ENCODE measurements at places on chromosomes 3 and 15.
A peak's percentile ranks its signal among the peaks of the same experiment; 100 is the strongest.

DNA sequence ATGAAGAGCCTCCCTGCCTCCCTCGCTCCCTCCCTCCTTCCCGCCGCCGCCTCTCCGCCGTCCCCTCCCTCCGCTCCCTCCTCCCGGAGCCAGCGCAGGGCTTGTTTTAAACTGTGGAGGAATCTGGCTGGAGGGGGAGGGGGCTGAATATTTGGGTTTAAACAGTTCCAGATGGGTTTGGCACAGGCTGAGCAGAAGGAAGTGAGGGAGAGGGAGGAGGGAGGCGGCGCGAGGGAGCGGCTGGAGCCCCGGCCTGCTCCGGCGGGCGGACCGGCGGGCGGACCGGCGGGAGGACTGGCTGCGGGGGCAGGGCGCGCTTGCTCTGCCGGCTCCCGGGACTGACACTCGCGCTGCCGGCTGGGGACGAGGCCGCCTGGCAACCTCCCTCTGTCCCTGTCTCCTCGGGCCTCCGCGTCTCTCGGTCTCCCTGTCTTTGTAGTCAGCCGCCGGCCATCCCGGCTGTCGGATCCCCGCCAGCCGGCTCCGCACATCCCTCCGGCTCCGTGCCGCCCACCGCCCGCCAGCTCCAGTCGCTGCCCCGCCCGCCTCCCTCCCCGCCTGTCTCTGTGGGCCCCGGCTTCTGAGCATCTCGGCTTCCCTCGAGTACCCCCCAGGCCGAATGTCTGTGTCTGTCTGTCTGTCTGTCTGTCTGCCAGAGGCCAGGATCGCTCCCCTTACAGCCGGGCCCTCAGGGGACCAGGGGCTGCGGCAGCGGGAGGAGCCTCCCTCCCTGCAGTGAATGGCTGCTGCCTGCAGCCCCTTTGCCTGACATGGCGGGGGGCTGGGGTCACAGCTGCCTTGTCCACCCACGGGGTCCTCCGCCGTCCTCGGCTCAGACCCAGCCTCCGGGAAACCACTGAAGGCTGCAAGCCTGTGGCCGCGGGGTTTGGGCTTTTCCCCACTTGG lies 7.6 kb downstream of the EPHB3 start:
- DNase-seq, result no peak

DNA sequence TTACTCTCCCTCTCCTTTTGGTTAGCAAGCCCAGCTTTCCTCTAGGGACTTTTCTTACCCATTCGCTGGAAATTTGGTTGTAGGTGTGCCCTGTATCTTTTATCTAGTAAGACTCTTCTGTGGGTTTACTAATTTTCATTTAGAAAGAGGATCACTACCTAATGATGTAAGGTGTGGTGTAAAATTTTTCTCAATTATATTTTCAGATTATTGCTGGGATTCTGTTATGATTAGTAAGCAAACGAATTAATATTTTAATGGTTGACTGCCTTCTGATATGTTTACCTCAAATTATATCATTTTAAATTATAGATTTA lies 28.5 kb downstream of the PLCL2 start:
- DNase-seq, result no peak

- no peak for DNase-seq
These were observed 217.0 kb downstream of the ZNF621 start for GRCh38 chr3:40741729-40742128.

GRCh38 chr15:63896336-63897115 lies 62.8 kb upstream of the HERC1 start:
- DNase-seq, result no peak

GRCh38 chr3:64872345-64872744 lies 184.5 kb upstream of the ADAMTS9 start:
- no peak for DNase-seq

DNA sequence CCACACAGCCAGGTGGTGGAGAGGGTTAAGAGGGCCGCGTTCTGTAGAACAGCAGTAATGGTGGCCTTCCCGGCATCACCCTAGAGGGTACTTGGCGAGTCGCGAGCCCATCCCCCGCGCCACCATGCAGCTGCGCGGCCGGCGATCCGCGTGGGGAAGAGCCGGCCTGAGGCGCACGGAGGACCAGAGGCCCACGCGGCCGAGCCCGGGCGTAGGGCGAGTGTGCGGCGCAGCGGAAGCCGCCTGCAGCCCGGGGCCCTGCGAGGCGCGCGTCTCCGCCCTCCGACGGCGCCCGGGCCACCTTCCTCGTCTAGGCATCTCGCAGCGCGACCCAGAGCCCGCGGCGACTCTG lies 423 bp downstream of the TKT start:
- peak; percentile 54 for DNase-seq

- DNase-seq, result no peak
These were observed 797.3 kb downstream of the NAALADL2 start for GRCh38 chr3:175656461-175656860.

- DNase-seq, result no peak
These were observed 341.7 kb downstream of the CLSTN2 start for GRCh38 chr3:140276703-140277102.

GRCh38 chr3:50342813-50343633 lies 2.4 kb upstream of the RASSF1 start:
- DNase-seq, result no peak

DNA sequence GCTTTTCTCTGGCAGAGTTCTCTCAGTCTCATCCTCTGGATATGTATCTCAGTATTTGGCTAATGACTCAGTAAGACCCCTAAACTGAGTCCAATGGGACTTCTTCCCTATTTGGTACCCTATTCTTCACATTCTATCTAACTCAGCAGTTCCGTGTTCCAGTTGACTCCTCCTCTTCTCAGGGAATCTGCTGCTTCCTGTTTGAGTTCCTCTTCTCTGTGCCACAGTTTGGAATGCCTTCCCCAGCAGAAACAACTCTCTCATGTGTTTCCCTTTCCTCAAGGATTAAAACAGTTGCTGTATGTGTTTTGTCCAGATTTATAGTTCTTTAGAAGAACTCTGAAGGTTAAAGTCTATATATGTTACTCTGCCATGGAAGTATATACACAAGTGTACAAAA lies 344.0 kb upstream of the RARB start:
- no peak for DNase-seq

GRCh38 chr15:84035399-84035766 lies 200.2 kb upstream of the GOLGA6L4 start:
- no peak for DNase-seq

DNA sequence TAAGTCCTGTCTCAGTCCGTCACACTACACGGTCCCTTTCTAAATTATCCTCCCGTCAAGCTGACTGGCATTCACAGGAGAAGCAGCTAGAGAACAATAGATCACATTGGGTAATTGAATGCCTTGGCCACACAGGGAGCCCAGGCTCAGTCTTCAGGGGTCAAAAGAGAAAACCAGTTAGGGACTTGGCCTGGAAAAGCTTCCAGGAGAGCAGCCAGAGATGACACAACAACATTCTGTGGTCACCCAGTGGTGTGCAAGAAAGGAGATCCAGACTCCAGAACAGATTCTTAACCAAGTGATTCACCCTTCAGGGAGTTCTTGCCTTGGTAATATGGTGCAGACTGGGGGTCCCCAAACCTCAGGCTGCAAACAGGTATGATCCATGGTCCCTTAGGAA lies 15.9 kb downstream of the ARHGAP31 start:
- DNase-seq, result no peak

DNA sequence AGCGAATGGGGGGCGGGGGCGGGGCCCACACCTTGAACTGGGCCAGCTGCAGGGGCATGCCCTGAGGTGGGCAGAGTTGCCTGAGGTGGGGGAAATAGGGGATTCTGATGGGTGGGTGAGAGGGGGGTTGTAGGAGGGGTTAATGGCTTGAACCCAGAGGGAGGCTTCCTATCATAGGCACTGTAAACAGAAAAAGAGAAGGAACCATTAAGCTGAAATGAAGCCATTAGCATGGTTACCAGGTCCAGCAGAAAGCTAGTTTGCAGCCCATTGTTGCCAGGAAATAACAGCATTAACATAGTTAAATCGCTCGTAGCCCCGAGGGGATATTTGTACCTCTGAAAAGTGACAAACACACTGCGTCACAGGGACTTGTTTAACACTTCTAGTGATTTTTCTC lies 29.0 kb downstream of the ETV5 start:
- no peak for DNase-seq

- no peak for DNase-seq
These were observed 124.4 kb upstream of the GAP43 start for GRCh38 chr3:115498898-115499297.

- DNase-seq, result peak; percentile 49
These were observed 121.2 kb downstream of the TLE3 start for GRCh38 chr15:69976366-69976994.

DNA sequence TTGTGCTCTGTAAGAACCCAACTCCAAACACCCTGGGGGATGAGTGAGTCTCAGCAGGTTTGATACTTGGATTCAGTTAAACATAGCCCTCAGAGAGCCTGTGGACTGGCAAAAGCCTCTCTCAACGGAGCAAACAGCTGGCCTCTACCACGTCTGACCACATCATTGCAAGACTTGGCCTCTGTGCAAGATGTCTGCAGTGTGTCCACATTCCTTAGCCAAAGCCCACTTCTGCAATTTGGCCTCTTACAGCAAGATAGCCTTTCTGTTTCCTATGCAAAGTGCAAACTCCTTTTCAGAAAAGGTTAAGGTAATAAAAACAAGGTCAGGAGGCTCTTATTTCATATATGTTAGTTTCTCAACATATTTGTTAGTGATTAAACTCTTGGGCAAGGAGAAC lies 27.9 kb downstream of the FBN1 start:
- no peak for DNase-seq

GRCh38 chr15:40623361-40623760 lies 29.3 kb downstream of the KNL1 start:
- no peak for DNase-seq

GRCh38 chr3:131713416-131714123 lies 210.8 kb upstream of the MRPL3 start:
- no peak for DNase-seq

Data from stimulated activated CD4-positive, alpha-beta T cell treated with anti-CD3 and anti-CD28 coated beads, Interleukin-2, amount 100 ng/mL, for 24 hours (primary cell).